ENCODE measurements at places on chromosomes 4 and X. TPM values are rescaled to one million over a fixed set of nuclear protein-coding genes. Genes with fewer than 3 reads are reported as not detected.
A peak's percentile ranks its signal among the peaks of the same experiment; 100 is the strongest.

GRCh38 chr4:19401301-19402080, 850.2 kb upstream of the SLIT2 start:
- no peak for DNase-seq

- no peak for DNase-seq
These were observed 96.2 kb downstream of the UGT8 start for GRCh38 chr4:114694770-114695169.

- no peak for DNase-seq
These were observed 1.5 kb downstream of the ATOH1 start for GRCh38 chr4:93829820-93830687.

DNA sequence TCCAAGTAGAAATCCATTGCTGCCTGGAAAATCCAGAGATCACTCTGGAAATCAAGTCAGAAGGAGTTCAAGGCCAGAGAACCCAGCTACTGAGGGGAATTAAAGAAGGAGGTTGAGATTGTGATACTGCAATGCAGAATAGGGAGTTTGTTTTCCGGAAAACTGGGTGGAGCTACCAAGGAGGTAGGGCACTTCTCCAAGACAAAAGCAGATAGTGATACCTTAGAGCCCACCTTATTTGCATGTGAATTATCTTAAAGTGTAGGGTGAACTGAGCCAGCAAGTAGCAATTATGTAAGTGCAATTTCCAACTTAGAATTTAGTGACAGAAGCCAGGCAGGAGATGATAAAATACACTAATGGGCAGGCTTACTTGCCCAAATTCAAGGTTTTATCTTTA, 178.9 kb downstream of the MID1 start:
- no peak for DNase-seq

- no peak for DNase-seq
These were observed 155.6 kb downstream of the GBA3 start for GRCh38 chr4:22848332-22848731.

GRCh38 chr4:56655627-56656345, 25.3 kb downstream of the HOPX start:
- DNase-seq: no peak

DNA sequence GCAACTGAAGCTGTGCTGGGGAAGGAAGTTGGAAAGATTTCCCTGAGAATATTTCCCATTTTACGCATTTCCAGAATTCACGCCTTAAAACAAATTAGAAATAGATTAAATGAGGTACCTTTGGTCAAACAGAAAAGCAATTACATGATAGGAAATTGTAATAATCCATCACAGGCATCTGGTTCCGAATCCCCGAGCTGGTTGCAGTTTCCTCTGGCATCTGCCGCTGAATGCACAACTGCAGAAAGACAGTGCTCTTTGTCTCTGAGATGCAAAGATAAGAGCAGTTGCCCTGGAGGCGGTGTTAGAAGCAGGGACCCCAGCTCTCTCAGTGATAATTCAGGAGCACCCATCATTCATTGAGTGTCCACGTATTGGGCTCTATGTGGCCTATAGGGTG, 224.4 kb downstream of the LDB2 start:
- no peak for DNase-seq

GRCh38 chrX:134158821-134159512, 78.0 kb upstream of the CCDC160 start:
- DNase-seq: no peak

DNA sequence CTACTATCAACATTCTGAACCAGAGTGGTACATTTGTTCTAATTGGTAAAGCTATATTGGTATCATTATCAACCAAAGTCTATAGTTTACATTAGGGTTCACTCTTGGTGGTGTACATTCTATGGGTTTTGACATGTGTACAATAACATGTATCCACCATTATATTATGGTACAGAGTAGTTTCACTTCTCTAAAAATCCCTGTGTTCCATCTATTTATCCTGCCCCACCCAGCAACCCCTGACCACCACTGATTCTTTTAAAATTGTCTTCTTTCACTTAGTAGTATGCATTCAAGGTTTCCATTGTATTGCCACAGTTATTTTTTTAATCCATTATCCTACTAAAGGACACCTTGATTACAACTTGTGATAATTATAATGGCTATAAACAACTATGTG, 15.3 kb upstream of the TMPRSS11D start:
- DNase-seq: no peak

- no peak for DNase-seq
These were observed 147.0 kb downstream of the CCSER1 start for GRCh38 chr4:90274175-90274574.

GRCh38 chr4:53682196-53682595, 90.9 kb upstream of the LNX1 start:
- DNase-seq: no peak

- DNase-seq: no peak
These were observed 3.2 kb downstream of the PCDH7 start for GRCh38 chr4:30723201-30723955.

DNA sequence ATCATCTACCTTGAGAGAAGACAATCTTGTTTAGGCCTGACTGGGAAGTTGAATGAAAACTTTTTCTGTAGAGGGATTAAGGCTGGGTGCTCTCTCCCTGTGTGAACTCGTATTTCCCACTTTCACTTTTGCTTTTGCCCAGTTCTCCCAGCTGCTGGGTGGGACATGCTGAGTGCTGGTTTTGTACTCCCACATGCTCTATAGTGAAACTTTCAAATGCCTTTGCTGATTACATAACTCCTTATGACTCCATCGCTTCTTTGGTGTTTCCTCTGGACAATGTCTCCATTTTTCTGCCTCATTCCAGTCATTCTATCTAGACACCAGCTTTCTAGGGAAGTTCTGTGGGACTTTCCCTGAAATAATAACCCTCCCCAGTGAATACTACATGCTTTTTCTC, 100.5 kb downstream of the CLNK start:
- DNase-seq: no peak

DNA sequence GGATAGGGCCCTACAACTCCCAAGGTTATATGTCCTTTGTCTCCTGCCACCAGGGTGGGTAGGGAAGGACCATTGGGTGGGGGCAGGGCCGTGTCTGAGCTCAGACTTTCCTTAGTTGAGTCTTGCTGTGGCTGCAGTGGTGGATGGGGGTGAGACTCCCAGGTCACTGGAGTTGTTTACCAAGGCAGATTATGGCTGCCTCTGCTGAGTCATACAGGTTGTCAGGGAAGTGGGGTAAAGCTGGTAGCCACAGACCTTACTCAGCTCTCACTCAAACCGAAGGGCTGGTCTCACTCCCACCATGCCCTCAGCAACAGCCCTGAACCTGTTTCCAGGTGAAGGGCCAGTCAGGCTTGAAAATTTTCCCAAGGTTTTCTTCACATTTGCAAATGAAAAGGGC, 58.8 kb upstream of the FAAH2 start:
- no peak for DNase-seq

DNA sequence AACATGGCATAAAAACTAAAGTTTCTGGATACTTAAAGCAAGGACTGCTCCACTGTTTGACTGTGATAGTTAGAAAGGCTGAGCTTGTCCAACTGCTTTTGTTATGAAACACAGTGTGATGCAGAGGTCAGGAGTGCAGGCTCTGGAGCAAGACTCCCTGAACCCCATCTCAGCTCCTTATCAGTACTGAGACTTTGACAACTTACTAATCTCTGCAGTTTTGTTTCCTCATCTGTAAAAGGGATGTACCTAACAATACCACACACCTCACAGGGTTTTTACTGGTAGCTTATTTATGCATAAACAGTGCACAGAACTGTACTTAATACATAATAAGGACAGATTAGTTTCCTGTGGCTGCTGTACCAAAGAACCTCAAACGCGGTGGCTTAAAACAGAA, 804.3 kb downstream of the FSTL5 start:
- no peak for DNase-seq

DNA sequence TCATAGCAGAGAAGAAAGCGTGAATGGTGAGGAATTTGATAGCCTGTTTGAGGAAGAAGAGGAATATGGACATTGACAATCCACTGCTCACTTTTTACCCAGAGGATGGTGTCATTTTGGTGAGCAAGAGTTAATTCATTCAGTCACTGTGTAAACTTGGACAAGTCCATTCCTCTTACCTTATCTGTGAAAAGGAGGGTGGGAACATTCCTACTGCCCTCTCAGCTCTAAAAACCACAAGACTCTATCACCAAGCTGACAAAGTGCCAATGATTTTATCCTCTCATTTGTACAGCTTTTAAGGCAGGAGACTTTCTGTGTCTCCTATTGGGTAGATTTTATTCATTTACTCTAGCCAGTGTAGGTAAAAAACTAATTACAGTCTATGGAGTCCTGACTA, 103.8 kb downstream of the LUZP4 start:
- DNase-seq: no peak

DNA sequence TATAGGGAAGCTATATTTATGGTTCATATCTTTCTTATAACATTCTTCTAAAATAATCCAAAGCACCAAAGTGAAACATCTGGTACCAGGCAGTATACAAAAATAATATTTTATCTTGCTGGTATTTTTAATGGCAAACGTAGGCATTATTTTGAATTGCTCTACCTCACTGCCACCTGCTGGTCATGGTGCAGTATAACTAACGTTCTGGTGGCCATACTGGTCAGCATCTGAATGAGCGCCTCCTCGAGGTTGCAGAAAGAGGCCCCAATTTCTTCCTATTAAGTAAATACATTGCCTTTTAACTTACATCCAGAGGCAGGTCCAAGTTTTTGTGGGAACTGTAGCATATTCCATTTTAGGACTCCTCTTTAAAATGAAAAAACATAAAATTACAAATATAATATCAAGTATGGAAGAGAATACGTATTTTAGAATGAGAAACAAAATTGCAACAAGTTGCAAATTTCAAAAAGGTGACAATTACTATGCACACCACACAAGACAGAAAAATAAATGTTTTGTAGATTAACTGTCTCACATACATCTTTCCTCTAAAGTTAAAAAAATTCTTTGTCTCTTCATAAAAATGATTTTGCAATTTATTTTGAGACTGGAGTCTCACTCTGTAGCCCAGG, 22.9 kb upstream of the CWH43 start:
- DNase-seq: peak; percentile 64

- peak; percentile 96 for DNase-seq
These were observed at the start of gene AADAT for GRCh38 chr4:170089668-170090351. TSS of gene AADAT (minus strand) at chr4:170089956. CDS start at chr4:170089690, 266 bp downstream.

- DNase-seq: no peak
These were observed 61.7 kb downstream of the SLIT2 start for GRCh38 chr4:20313237-20314030.

DNA sequence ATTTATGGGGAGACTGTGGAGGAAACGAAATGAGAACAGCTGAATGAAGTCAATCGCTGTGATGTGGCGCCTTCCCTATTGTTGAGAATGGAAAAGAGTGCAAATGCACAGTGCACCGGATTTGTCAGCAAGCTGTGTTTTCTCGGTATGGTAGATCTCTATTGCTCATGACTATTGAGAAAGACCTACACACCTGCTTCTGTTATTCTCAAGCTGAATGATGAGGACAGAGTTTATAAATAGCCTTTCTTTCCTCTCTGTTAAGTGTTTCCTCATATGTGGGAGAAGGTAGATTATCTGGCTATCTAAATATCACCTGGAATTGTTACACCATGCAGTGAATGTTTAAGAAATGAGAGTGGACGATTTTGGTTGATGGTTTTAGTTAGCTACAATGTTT, 650.7 kb downstream of the IL1RAPL1 start:
- DNase-seq: no peak

DNA sequence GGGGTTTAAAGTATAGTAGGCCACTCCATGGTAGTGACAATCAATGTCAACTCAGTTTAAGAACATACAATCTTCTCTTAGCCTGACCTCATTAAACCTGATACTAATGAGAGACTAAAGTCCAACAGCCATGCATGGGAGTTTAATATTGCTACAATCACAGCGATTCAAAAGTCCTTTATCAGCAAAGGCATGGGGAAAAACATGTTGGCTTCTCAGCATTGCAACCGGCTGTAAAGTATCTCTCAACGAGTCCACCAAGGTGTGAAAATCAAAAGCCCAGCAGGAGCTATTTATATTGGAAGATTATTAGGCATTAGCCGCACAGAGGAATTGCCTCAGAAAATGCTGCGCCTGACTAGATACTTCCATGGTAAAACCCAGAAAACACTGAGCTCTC, 256.7 kb upstream of the PGRMC2 start:
- DNase-seq: no peak

DNA sequence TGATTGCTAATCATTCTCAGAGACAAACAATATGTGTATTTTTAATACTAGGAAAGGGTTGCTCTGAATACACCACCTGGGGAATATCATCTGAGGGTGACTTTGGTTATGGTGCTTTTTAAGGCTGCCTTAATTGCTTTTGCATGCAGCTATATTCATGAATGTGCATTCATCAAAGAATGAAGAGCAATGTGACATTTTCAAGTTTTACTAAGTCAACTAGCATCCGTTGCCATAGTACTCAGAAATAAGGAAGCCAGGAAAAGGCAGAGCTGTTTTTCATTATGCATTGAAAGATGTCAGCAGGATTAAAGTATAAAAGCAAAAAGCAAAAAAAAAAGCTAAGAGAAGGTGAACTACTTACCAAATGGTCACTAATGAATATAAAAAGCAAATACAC, 67.4 kb upstream of the PCDH18 start:
- DNase-seq: no peak

- DNase-seq: no peak
These were observed 69.9 kb downstream of the PALLD start for GRCh38 chr4:168566726-168567125.

DNA sequence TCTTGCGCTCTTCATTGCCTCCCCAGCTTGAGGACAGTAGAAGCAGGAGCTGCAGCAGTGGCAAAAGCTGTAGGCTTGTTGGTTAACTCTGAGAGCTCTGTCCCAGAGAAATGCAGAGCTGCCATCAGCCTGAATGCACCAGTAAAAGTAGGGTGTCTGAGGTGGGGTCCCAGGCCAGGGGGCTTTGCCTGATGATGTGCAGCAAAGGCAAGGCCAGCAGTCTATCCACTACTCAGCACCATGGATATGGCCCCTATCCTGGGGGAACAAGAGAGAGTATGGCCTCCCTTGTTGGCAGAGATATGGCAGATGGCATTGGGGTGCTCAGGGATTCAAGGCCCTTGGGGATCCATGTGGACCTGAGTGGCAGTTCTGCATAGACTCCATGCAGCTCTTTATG, 180.2 kb downstream of the HMGN5 start:
- no peak for DNase-seq

Gene GAGE12F
- 0.63 TPM for total RNA-seq

Gene FAM133A
- total RNA-seq: not detected

Gene ADGRG4
- total RNA-seq: 0.13 TPM

Gene SLIT2
- 0.63 TPM for total RNA-seq

Gene ADH1A
- 355 TPM for total RNA-seq

Gene PNMA5
- total RNA-seq: not detected

Gene HCFC1
- total RNA-seq: 17.2 TPM

Gene TLR3
- 7.7 TPM for total RNA-seq

Gene SSR4
- total RNA-seq: 211 TPM

Gene SMR3B
- not detected for total RNA-seq
